Dorsolateral prefrontal cortex (tissue), 122 donors: ENCODE measurements at places on chromosomes 5 and 9.

DNA sequence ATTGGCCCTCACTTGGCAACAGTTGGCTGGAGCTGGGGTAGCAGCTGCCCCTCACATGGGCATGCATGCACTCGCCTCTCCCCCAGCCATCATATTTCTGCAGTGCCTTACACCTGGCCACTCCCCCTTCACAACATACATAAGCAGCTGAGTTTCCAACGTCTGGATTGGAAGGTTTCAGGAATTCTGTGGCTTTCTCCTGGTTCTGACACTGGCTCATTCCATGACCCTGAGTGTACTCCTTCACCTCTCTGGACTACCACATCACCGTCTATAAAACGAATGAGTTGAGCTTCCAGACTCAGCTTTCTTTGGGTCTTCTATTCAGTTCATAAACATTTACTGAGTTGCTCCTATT lies 84.3 kb downstream of the GALNT10 start:
- DNase-seq: no peak

DNA sequence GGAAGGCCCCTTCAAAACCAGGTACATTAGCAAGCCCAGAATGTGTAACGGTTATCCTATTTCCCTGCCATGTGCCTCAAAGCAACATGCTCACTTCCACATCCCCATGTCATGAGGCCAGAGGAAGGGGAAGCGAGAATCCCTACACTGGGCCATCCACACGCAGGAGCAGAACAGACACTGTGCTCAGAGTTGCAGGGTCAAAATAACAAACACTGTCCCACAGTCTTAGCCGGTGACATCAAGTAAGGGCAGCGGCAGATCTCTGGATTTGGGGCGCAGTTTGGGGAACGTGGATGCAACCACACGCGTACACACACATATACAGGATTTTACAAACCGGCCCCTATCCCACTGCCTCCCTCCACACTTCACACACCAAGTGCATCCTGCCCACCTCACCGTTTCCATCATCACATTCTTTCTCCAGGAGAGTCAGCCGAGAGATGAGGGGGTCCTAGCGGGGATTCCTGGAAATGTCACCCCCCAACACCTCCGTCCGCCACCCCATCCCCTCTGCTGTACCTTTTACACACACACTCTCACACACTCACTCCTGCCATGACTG lies 776 bp downstream of the APBA1 start:
- no peak for DNase-seq

DNA sequence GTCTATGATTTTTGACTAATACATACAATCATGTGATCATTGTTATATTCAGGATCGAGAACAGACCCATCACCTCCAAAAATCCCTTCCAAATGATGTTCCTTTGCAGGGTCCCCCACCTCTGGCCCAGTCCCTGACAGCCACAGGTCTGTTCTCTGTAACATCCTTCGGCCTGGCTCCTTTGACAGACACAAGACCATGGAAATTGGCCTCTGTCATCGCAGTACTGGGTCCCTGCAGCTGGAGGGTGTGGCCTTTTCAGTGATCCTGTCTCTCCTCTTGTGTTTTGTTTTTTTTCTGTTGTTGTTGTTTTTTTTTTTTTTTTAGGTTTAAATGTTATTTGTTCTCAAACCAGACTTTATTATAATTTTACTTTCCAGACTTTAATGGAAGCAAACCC lies 27.4 kb upstream of the ANKRD33B start:
- DNase-seq: no peak

GRCh38 chr5:14757850-14758249 lies 93.3 kb downstream of the OTULIN start:
- no peak for DNase-seq

GRCh38 chr5:124102486-124102885 lies 590.5 kb downstream of the CSNK1G3 start:
- DNase-seq: no peak

DNA sequence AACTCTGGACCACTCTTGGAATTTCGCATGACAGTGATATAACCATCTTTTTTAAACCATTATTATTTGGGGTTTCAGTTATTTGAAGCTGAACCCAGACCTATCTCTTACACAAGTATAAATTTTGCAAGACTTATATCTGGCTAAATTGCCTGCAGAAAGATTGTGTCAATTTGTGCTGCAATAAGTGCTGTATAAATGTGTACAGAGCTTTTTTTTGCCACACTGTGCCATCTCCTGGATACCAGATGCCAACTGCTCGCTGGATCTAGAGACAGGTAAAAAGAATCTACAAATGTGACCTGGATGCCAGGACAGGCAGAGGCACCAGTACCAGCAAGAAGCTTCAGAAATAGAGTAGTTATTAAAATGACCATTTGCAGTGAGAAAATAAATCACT lies 25.9 kb upstream of the TTC39B start:
- DNase-seq: no peak

DNA sequence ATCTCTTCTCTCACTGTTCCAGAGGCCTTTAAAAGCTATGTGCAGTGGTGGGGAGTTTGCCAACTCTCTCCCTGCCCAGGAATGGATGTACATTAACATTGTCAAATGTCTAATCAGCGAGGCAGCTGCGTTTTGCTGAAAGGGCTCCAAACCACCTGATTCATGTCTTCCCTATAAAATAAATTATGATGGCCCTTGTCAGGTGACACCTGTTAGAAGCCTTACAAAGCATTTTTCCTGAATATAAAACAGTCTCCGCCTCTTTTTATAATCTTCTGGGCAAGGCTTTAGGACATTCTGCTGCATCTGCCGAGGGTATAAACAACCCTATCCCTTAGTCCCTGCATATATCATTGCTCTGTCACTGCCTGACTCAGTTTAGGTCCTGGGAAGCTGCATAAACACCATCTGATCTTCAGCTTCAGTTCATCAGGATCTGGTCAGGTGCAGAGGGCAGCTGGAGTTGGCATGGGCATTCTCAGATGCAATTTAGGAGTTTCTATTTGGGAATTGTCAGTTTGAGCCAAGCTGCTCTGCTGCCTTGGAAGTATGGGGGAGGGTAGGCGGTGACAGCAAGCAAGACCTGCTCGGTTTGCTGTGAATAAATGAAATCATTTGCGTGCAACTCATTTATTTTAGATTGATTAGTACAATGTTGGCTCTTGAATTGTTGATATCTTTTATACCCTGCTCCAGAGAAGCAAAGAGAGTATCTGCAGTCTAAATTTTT lies 103.5 kb downstream of the ACER2 start:
- DNase-seq: no peak

DNA sequence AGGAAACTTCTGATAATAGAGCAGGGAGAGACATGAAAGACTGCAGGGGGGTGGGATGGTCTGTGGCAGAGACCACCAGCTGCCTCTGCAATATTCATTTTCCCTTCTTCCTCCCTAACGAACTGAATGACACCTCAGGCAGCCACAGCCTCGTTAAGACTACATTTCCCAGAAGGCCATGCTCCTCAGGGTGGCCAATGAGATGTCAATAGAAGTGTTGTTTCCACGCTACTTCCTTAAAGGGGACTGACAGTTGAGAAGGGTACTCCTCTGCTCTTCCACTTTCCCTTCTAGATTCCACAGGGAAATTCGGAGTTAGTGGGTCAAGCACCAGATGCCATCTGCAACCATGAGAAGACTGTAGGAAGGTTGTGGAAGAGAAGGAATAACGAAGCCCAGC lies 52.0 kb upstream of the DAPK1 start:
- no peak for DNase-seq

DNA sequence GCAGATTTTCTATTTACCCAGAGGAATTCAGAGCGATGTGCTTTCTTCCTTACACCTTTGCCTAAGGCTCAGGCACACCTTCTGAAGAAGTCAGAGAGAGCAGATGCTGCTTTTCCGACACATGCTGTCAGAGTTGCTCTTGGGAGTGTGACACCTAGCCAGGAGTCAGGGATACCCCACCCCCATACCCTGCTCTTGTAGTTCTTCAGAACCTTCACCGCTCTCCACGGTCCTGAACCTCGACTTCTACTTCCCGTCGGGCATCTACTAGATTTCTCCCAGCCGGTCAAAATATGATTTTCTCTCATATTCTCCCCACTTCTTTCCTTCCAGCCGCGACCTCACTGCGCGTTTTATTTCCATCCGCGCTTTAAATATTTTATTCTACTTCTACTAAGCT lies 1.7 kb downstream of the GRIN3A start:
- DNase-seq: no peak

DNA sequence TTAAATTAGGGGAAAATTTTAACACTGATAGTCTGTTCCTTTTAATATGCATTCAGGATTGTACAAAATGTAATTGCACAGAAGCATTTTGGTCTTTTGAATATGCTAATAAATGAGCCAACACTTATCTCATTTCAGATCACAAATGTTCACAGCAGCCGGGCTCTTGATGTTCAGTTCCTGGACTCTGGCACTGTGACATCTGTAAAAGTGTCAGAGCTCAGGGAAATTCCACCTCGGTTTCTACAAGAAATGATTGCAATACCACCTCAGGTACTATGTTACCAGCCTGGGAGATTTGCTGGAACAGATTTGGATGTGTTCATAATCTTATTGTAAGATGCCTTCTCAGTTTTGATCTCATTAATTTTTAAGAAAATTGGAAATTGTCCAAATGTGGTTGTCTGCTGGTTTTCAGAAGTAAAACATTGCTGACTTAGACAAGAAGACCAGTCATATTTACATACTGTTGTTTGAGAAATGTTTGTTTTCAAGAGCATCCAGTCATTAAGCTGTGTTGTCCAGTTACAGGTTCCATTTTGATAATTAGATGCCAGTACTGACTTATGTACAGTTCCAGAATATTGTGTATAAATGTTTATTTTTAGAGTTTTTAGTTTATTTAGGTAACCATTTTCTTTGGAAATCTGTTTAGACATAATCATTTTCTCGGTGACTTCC lies 23.0 kb upstream of the TMOD1 start:
- no peak for DNase-seq

DNA sequence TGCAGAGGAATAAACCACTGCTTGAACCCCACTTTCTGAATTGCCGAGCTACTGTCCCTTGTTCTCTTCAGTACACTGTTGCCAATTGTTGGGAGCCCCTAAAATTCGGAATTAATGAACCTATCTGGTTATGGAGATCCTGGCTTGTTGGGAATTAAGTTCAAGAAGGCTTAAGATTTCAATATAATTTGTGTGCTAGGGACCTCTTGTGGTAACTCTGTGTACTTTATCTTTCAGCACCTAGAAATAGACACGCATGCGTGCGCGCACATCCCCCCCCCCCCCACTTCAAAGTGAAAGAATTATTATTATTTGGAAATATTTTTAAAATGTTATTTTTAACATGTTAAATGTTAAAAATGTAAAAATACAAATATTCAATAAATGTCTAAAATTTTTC lies 53.3 kb upstream of the FAM169A start:
- DNase-seq: no peak

DNA sequence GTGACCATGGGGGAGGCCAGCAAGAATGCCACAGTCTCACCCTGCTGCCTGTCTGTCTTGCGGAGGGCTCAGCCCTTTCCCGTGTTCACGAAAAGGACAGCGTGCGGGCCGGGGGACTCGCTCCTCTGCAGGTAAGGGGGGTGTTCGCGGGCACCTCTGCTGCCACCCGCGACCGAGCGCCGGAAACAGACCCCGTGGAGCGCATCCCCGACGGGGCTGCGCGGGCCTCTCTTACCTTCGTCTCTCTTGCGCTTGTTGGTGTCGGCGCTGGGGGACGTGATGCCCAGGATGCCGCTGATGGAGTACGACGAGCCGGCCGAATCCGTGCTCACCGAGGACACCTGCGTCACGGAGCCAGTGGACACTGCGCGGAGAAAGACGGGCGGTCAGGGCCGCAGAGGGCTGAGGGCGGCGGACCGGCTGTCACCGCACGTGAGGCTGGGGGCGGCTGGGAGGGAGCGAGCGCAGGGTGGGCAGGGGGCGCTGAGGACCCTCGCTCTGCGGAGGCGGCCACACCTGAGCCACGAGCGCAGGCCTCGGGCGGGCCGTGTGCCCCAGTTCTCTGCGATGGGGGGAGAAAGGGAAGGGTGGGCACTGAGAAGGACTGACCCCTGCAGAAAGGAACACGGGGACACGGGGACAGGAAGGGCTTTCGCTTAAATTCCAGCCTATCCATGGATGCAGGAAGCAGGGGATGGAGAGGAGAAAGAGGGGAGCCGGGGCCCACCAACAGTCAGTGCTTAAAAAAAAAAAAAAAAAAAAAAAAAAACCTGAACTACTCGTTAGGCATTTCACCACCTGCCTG lies 31.5 kb downstream of the PAX5 start:
- no peak for DNase-seq

DNA sequence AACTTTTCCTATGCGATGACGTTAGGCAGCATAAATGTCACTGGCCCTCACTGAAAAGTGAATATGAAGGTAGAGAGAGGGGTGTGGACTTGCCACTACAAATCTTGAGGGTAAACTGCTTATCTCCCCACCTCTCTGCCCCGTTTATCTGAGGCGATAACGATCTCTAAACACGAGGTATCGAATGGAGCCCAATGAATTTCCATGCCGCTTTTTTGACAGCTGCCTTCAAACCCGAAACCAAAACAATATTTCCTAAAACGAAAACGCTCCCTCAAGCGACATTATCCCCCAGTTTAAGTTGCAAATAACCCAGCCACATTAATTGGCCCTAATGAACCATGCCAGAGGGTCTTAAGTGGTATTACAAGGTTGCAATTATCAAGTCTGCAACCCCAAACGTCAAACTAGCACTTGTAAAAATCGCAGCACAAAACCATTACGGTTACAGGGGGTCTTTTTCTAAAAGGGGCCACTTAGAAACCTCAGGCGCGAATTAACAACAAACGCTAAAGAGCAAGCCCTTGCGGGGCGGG lies 1.4 kb downstream of the NR3C1 start:
- DNase-seq: no peak

DNA sequence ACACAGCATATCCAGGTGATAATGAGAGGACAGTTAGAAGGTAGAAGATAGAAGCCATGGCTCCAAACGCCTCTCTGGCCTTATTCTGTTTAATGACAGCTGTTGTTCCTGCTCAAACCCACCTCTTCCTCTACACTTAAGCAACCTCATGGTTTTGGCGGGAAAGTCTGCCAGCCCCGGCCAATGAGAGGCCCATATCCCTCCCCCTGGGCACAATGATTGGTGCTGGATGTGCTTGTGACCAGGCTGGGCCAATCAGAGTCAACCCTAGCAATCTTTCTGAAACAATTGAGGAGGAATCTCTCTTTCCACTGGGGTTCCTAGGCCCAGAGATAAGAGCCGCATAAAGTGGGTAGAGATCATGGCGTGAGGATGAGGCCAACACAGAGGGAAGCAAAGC lies 4.8 kb upstream of the GFI1B start:
- DNase-seq: no peak

DNA sequence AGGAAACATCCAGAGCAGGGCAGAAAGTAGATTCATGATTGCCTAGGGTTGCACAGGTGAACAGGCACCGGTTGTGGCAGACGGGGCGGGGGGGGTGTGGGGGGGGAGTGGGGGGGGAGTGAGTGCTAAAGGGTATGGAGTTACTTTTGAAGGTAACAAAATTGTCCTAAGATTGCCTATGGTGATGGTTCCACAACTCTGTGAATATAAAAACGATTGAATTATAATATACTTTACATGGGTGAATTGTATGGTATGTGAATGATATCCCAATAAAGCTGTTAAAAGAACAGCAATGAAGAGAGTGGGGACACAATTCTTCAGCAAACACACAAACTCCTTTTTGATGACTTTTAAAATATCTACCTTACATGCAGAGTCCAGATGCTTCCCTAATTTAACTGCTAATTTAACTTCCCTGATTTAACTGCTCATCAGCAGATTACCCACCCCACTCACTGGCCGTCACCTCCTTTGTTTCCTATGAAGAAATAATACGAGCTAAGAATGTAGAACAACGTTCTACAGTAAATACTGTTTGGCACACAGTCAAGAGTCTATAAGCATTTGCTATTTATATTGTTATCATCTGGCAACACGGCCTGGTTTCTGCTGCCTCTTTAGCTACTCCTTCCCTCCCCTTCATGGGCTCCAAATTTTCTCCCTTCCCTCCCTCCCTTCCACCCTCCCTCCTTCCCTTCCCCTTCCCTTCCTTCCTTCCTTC lies 83.5 kb downstream of the PTCH1 start:
- no peak for DNase-seq
